NCI-H774 (cell line): ENCODE measurements at places on chromosomes 3 and 15.

- DNase-seq = no peak
Measured at GRCh38 chr3:46070595-46071093, 43.4 kb upstream of the XCR1 start.

DNA sequence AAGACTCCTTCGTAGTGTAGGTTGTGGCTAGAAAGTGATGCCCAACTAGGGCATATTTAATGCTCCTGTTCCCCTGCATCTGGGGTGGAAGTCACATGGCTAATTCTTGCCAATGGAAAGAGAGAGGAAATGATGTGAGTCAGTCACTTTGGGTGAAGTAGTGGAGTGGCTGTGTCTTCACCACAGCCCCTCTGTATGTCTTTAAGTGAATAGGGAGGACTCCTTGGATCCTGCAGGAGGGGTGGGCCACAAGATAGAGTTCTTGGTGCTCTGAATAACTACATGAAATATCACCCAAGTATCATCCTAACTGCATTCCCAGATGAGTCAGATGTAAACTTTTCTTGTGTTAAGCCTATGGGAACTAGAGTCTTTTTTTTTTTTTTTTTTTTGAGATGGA lies 17.8 kb upstream of the MB21D2 start:
- DNase-seq = no peak

DNA sequence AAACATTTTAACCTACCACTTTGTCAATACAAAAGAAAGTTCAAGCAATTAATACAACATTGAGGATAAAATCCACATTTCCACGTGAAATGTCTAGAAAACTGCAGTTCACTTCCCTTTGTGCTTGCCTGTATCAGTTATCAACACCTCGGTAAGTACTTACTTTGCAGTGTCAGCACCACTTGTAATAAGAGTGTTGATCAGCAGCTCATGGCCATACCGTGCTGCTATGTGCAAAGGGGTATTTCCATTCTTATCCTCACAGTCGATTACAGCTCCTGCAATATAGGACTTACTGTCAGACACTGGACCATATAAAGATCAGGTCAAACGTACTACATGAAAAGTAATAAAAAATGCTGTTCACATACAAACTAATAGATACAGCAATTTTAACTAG lies 84.4 kb downstream of the ANKRD28 start:
- no peak for DNase-seq

GRCh38 chr3:72727172-72727571 lies 121.1 kb downstream of the SHQ1 start:
- DNase-seq = no peak

GRCh38 chr3:196135693-196136639 lies 54.1 kb upstream of the TFRC start:
- no peak for DNase-seq

GRCh38 chr3:53630547-53630946 lies 136.1 kb downstream of the CACNA1D start:
- peak; percentile 7 for DNase-seq

DNA sequence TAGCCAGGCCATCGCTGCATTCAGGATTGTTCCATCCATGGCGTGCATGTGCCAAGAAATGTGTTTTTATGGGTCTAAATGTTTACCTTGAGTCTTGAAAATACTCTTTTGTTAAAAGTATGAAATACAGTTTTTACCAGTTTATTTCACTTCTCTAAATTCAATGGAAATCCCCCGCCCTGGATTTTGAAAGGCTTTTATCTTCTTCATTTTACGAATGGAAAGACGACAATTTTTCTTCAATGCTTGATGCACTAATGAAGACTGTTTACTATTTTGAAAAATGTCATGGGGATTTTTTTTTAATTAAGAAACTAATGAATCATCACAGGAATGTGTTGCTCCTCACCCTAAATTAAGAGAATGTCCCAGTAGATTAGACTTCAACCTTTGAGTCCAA lies 83.5 kb downstream of the FAM81A start:
- DNase-seq = no peak

GRCh38 chr3:173140986-173141385 lies at the start of gene SPATA16:
SPATA16 (minus strand) TSS chr3:173141235; CDS start chr3:173117731, 23,504 bp downstream.
- no peak for DNase-seq

DNA sequence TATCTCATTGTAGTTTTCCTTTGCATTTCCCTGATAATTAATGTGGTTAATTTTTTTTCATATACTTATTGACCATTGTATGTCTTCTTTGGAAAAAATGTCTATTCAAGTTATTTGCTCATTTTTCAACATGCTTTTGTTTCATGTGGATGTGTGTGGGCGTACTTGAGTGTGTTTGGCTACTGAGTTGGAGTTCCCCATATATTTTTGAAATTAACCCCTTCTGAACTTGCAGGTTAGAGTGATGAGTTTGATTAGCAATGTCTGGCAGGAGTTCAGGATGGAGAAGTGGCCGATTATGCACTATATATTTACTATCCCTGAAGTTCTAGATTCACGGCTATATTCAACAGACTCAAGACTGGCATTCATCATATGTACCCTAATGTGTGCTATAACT lies 250.4 kb upstream of the TTC14 start:
- no peak for DNase-seq

DNA sequence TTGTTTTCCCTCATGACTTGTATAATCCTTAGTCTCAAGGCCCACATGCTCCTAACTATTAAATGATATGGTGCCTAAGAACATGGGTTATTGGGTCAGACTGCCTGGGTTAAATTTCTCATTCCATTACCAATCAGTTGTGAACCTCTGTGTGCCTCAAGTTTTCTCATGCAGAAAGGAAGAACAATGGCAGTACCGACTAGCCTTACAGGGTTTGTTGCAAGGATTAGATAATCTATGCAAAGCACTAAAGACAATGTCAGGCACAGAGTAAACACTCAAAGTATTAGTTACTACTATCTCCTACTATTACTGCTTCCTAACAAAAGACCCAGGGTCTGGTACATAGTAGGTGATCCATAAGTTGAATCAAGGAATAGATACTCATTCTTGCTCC lies 12.2 kb downstream of the ADPGK start:
- no peak for DNase-seq

- no peak for DNase-seq
Measured at GRCh38 chr3:14460342-14461005, 58.1 kb downstream of the SLC6A6 start.

DNA sequence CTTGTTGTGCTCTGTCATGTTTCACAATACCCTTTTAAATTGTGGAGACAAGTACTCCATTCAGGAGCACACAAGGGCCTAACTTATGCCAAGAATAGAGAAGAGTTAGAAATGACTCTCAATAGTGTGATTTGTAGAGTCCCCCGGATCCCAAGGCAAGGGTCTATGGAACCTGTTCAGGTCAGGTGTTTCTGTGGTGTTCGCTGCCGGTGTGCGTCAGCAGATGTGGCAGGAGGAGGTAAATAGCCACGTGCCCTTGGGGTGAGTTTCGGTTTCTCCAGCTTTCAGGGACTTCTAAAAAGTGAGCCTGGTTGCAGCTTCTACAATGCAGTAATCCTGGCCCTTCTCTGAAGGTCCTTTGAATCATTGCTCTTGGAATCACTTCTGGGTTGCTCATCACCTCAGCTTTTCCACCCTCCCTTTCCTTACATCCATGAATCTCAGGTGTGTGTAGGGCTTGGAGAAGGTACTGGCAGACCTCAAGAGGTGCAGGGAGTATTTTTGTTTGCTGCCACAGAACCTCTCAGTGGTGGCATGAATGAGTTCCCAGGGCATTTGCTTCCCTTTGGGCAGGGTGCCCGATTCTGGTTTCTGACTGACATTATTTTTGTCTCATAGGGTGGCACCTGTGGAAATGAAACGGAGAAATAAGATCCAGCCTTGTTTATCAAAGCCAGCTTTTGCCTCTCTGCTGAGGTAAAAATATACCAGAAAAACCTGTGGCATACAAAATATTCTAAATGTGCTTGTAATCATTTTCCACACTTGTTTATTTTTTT lies 7.3 kb downstream of the ST3GAL6 start:
- DNase-seq = no peak

DNA sequence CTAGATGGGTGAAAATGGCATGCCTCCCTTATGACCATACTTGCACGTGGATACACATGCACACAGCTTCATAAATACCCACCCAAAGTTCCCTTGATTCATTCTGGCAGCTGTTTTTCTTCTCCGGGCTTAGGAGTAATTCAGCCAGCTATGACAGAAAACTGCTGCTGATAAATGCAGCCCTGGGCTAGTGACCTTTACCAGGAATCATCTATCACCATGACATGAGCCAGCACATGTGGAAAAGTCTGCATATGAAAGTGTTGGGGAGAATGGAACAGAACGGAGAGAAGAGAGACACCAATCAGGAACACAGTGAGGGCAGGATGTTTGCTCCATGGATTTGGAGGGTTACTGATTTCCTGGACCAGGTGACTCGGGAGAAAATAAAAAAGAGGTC lies 706.3 kb downstream of the PDCD6IP start:
- DNase-seq = no peak

- no peak for DNase-seq
Measured at GRCh38 chr3:129539206-129539605, 3.8 kb upstream of the H1-8 start.

GRCh38 chr3:59304296-59304695 lies 254.5 kb upstream of the CFAP20DC start:
- DNase-seq = no peak

- no peak for DNase-seq
Measured at GRCh38 chr3:56775445-56775837, 26.3 kb downstream of the ARHGEF3 start.

- DNase-seq = no peak
Measured at GRCh38 chr3:119738741-119739140, 35.9 kb downstream of the CFAP91 start.

DNA sequence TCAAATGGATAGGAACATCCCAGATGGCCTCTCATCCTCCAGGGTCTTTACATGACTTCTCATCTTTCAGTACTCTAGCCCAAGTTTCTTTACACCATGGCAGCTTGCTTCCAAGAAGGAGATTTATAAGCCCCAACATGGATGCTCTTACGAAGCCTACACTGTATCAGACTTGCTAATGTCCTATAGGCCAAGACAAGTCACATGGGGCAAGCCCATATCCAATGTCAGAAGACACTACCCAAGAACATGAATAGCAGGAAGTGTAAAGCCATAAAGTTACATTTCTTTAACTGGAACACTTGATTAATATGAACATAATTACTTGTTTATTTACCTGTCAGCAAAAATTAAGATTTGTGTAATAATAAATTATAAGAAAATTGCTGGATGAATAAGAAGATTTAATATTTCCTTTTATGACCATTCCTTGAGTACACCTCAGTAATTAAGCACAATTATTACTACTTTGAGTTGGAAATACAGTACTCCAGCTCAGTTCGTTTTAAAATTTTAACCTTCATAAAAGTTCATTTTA lies 5.1 kb downstream of the SPESP1 start:
- DNase-seq = no peak

DNA sequence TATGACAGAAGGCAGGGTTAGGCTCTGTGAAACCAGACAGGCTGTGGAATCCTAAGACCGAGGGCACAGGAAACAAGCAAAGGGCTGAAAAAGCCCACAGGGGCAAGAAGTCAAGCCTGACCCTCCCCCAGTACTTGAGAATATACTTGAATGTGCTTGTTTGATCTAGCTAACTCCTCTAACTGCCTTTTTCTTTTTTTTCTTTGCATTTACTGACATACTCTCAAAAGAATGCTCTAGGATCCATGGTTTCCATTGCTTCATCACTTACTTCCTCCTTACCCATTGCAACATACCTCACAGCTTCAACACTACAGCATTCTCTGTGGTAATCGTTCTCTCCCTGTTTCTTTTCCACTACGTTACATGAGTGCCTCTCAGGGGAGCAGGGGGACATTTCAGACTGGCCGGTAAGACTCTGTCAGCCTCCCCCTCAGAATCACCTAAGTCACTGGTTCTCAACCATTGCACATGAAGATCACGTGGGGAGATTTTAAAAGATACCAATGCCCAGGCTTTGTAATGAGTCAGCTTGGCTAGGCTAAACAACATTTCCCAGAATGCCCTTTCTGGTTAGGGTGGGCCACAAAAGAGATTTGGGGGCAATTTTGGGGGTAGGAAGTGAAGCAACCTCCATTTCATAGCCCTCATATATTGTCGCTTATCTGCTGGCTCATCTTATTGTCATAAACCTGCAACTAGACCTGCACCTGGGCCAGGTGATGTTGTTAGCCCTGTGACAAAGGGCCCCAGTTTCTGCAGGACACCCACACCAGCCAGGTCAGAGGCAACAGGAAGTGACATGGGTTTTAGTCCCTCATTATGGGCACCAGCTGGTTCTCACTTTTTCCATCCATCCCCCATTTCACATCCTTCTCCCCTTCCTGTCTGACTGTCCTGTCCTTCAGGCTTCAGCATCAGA lies 24.6 kb upstream of the RSL24D1 start:
- no peak for DNase-seq

DNA sequence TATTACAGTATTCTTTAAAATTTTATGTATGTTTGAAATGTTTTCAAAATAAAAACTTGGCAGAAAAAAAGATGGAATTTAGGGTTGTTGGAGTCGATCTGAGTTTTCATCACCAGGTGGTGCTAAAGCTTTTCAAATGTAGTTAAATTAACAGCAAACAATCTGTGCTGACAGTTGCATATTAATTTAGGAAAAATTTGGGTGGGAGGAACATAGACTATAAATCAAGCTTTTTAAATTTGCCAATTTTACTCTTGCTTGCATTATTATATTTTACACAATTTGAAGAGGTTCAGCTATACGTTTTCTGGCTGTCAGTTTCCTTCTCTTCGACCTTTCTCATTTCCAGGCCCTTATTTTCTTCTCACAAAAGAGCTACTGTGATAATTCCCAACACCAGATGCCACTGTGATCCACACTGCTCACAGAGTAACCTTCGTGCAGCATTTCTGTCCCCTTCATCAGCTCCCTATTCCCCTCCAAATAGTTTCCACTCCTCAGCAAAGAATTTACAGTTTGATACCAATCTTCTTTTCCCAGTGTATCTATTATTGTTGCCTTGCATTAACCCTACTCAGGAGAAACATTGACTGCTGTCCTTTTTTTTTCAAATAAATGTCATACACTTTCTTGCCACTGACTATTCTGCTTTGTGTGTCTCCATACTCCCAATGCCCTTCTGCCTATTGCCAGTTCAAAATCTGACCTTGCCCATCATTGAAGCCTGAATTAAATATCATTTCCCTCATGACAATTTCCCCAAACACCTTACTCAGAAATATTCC lies 53.4 kb upstream of the EIF5A2 start:
- DNase-seq = peak; percentile 59

GRCh38 chr3:58609990-58610389 lies 32.8 kb upstream of the FAM107A start:
- no peak for DNase-seq
